ENCODE measurements at places on chromosomes 3 and 15.

DNA sequence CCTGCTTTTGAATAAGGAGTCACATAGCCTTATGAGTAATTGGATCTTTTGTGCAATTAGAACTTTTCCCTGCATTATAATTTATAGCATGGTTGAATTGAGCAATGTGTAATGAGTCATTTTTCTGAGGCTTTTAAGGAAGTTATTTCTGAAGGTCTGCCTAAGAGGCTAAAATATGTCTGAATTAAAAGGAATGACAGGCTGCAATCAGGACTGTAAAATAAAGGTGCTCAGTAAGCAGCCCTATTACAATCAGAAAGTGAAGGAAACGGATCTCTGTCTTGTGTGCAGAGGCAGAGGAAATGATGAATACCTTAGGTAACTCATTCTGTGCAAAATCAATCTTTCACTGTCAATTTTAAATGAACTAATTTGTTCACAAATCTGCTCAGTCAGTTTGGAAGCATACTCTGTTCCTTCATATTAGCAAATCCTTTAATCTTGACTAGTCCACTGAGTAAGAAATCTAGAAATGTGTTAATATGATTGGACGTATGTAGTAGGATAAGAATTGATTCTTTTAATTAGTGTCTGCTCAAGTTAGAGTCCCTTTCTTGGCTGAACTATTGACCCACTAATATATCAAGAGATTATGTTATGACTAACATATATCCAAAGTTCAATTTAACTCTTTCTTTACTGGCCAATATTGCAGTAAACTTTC lies 290.1 kb downstream of the ZIC1 start:
- no peak for DNase-seq

- DNase-seq: no peak
These were observed 57.3 kb downstream of the ACAP2 start for GRCh38 chr3:195385526-195385925.

DNA sequence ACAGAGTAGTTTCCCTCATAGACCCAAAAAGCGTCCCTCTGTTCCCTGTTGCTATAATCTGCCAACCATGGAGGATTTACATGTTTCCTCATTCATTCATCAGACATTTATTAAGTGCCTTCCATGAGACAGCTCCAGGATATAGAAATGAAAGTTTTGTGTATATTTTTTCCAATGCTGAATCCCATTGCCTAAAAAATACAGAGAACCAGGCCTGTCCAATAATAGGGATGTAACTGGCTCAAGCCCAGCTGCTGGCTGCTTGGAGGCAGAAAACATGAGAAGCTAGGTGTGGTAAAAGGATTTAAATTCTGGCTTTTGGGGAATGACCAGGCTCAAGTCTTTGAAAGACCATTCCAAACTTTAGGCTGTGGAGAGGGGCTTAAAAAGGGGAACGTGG lies 41.5 kb downstream of the RARB start:
- no peak for DNase-seq

GRCh38 chr3:151562891-151563290 lies 102.0 kb upstream of the IGSF10 start:
- DNase-seq: no peak

DNA sequence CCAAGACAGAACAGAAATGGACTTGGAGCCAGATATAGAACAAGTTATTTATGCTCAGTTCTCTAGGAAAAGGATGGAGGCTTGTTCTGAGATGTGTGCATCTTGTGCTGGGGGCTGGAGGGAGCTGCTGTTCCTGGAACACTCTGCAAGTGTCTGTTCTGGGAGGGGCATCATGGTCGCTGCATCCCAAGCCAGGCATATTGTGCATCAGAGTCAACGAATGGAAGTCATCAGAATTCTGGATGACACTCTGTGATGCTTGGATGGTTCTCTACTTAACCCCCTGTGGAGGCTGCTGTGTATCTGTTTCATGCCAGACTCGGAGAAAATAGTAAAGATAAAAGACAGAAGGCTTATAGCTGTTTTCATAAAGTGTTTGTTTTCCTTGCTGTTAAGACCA lies 34.7 kb downstream of the RPL22L1 start:
- no peak for DNase-seq

DNA sequence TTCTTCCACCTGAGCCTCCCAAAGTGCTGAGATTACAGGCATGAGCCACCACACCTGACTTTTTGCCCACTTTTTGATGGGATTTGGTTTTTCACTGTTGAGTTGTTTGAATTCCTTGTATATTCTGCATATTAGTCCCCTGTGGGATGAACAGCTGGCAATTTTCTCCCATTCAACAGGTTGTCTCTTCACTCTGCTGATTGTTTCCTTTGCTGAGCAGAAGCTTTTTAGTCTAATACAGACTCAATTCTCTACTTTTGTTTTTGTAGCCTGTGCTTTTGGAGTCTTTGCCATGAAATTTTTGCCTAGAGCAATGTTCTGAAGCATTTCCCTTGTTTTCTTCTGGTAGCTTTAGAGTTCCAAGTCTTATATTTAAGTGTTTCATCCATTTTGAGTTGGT lies 62.7 kb upstream of the MFGE8 start:
- no peak for DNase-seq

- DNase-seq: no peak
These were observed 435.2 kb upstream of the SUCLG2 start for GRCh38 chr3:68089572-68090011.
